ENCODE measurements at places on chromosomes 11 and 22.

- no peak for DNase-seq
Observed at GRCh38 chr11:129346916-129347315, 28.7 kb upstream of the BARX2 start.

GRCh38 chr11:1573903-1574237 lies 1.8 kb upstream of the DUSP8 start:
- DNase-seq = no peak

DNA sequence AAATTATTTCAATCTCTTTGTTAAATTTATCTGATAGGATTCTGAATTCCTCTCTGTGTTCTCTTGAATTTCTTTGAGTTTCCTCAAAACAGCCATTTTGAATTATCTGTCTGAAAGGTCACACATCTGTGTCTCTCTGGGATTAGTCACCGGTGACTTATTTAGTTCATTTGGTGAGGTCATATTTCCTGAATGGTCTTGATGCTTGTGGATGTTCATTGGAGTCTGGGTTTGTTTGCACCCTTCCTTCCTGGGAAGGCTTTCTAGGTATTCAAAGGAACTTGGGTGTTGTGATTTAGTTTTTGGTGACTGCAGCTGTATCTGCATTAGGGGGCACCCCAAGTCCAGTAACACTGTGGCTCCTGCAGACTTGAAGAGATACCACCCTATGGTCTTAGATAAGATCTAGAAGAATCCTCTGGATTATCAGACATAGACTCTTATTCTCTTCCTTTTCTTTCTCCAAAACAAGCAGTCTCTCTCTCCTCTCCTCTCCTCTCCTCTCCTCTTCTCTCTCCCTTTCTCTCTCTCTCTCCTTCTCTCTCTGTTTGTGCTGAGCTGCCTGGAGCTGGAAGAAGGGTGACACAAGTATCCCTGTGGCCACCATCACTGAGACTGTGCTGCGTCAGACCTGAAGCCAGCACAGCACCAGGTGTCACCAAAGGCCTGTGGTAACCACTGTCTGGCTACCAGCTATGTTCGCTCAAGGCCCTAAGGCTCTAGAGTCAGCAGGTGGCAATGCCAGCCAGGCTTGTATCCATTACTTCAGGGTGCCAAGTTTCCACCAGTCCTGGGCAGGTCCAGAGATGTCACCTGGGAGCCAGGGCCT lies 3.3 kb upstream of the HEPN1 start:
- DNase-seq = no peak

DNA sequence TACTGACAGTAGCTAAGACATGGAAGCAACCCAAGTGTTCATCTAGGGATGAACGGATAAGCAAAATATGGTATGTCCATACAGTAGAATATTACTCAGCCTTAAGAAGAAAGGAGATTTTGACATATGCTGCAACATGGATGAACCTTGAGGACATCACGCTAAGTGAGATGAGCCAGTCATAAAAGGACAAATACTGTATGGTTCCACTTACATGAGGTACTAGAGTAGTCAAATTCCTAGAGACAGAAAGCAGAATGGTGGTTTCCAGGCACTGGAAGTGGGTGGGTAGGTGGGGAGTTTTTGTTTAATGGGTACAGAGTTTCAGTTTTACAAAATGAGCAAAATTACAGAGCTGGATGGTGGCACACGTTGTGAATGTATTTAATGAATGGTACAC lies 18.1 kb downstream of the CHST1 start:
- no peak for DNase-seq

- no peak for DNase-seq
Observed at GRCh38 chr11:70415191-70415590, 16.9 kb downstream of the CTTN start.

DNA sequence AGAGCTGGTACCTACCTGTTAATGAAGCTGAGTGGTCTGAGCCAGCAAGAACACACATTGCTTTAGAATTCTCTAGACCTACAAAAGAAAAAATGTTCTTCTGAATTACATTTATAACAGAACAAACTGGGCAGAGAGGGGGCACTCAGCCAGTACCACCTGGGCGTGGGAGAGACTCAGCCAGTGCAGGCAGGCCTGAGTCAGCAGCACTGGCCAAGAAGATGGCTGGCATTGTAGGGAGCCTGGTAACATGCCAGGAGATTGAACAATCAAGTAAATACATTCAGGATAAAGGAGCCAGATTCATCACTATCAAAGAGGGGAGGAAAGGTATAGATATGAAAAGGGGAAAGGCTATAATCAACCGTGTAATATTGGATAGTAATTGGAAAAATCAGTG lies 19.9 kb downstream of the SERGEF start:
- no peak for DNase-seq
